ENCODE measurements at places on chromosomes 6 and 20.

DNA sequence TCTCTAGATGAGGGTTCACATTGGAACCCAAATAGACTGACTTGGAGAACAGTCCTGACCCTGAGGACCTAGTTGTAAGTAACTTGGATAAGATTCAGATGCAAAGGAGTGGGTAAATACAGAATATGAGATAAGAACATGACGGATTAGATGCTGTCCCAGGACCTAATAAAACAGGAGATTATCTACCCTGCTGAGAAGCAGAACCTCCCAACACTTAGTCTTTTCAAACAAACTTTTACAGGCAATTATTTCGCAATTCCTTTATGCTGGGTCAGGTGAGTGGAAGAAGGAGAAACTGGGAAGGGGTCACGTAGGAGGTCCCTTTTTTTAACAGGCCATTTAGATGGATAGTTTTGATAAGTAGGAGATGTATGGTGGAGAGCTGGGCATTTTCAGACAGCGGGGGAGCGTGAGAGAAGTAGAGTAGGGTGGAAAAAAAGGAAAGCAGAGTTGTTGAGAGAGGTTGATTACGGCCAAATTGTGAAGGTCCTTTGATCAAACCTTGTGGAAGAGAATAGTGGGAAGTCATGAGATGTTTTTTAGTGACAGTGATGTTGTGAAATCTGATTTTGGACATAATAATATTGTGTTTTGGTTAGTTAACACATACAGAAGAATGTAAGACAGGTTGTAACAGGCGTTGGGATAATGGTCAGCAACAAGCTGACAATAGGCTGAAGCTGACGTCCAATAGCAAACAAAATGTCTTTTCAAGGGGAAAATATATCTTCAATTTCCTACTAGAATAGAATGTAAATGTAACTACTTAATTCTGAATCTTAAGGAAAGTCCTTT lies 32.8 kb downstream of the FAM83B start:
- no peak for DNase-seq

- DNase-seq, result no peak
Observed at GRCh38 chr6:157090736-157091135, 232.6 kb downstream of the TMEM242 start.

DNA sequence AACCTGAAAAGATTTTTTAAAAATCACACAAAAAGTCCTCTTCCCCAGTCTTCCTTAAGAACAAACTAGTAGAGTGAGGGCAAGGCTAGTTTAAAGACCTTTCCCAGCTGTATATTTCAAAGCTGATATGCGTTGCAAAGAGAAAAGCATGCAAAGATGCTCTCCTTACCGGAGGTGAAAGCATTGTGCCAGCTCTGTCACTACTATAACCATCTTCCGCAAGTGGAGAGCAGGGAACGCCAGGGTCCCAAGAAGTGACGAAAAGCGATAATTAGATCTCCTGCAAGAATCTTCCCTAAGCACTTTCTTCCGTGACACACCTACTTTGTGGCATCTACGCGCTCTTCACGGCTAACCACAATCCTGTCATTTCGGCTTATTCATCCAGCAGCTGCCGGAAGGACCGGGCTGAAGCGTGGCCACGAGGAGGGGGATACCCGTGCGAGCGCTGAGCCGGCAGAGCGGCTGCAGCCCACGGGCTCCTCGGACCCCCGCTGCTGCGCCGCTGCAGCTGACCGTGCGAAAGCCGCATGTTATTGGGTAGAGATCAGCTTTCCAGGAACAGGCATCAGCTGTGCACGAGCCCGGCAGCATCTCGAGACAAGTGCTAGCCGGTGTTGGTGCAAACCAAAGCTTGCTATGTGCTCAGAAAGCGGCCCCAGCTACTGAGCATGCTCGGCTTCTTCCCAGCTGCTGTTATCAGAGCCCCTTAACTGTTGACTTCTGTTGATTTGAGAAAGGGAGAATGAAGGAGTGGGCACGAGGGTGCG lies 57.2 kb upstream of the ARHGAP18 start:
- no peak for DNase-seq

DNA sequence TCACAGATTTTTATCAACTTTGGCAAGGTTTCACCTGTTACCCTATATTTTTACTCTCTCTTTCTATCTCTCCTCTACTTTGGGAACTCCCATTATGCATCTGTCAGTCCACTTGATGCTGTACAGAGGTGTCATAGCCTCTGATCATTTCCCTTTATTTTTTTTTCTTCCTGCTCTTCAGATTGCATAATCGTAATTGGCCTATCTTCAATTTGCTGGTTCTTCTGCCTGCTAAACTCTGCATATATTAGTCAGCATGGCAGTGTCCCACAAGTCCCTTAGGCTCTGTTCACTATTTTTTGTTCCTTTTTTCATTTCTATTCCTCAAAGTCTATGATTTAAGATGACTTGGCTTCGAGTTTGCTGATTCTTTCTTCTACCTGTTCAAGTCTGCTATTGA lies 44.7 kb upstream of the MICB start:
- no peak for DNase-seq

DNA sequence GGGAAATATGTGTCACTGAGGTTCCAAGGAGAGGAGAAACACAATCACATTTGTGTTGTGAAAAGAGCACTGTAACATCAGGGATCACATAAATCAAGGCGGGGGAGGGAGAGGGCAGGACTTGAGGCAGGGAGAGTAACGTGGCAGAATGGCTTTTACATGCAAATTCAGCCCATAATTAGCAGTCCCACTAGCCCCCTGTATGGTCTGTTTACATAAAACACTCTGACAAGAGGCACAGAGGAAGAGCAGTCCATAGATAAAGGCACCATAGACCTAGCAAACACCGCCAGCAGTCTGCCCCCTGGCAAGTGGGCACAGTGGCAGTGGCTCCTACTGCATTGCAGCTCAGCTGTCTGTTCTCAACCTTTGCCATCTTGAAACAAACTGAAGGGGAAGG lies 82.7 kb downstream of the LYRM2 start:
- DNase-seq, result no peak

GRCh38 chr20:59042151-59042795 lies at the start of gene PRELID3B:
Gene PRELID3B (minus strand): TSS chr20:59042786. CDS start chr20:59042730, 56 bp downstream.
- DNase-seq, result no peak
